ENCODE measurements at places on chromosomes 6 and 20.
A peak's percentile ranks its signal among the peaks of the same experiment; 100 is the strongest.

GRCh38 chr20:45972500-45973183 lies 639 bp upstream of the ZNF335 start:
- no peak for DNase-seq
- peak overlapping the region; percentile 86 for H3K4me3 ChIP-seq
- H3K4me1 ChIP-seq: peaks cover 41% of the 10 kb centered on the region

GRCh38 chr20:2657674-2658073 lies 5.2 kb downstream of the NOP56 start:
- peaks cover 36% of the 10 kb centered on the region for H3K4me1 ChIP-seq
- no peak for DNase-seq
- H3K27ac ChIP-seq: peak overlapping the region; percentile 57

- H3K4me3 ChIP-seq: no peak overlapping the region
- no peaks in the 10 kb centered on the region for H3K36me3 ChIP-seq
- no peaks in the 10 kb centered on the region for H3K4me1 ChIP-seq
- H3K27ac ChIP-seq: no peak overlapping the region
- no peaks in the 10 kb centered on the region for H3K27me3 ChIP-seq
- no peak for DNase-seq
Observed at GRCh38 chr6:118829817-118830478, 64.0 kb upstream of the ASF1A start.

DNA sequence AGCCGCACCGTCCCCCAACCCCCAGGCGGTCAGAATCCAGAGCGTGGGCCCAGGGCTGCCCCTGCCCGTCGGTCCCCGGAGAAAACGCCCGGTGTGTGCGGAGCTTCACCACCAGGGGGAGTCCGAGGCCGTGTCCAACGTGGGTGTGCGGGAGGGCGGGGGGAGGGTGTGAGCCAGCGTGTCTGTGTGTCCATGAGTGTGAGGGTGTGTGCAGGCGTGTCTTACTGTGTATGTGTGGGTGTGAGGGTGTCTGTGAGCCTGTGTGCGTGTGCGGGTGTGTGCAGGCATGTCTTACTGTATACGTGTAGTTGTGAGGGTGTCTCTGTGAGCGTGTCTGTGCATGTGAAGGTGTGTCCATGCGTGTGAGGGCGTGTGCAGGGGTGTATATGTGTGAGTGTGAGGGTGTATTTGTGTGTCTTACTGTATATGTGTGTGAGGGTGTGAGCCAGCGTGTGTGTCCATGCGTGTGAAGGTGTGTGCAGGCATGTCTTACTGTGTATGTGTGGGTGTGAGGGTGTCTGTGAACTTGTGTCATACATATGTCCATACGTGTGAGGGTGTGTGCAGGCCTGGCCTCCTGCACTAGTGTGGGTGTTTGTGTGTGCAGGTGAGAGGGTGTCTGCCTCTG lies 24.6 kb upstream of the GATA5 start:
- peaks cover 4% of the 10 kb centered on the region for H3K4me1 ChIP-seq
- H3K27me3 ChIP-seq: peaks cover 4% of the 10 kb centered on the region
- no peaks in the 10 kb centered on the region for H3K36me3 ChIP-seq
- no peak overlapping the region for H3K27ac ChIP-seq
- no peak overlapping the region for H3K4me3 ChIP-seq

DNA sequence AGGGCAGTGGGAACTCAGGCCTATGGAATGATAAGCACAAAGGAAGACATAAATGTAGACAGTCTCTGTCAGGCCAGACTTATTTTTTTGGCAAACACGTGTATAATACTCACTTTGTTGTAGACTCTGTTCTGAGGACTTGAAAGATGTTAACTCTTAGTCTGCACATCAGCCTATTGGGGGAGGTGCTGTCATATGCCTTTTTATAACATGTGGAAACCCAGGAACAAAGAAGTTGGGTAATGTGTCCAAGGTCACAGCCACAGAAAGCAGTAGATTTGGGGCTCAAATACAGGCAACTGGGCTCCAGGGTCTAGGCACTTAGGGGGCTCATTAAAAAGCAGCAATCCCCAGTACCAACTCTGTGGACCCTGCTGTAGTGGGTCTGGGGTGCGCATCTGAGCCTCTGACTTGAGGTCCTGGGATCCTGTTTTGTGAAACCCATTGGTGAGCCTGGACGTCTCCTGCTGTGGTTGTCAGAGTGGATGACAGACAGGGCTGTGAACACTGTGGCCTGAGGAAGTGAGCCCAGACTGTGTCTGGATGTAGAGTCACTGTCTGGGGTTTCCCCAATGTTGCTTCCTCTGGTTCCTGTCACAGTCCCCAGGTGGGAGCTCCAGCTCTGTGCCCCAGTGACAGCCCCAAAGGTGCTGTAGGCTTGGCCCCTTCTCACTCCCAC lies 50.0 kb downstream of the CDH26 start:
- H3K4me1 ChIP-seq: peaks cover 18% of the 10 kb centered on the region
- no peak overlapping the region for H3K27ac ChIP-seq
- H3K27me3 ChIP-seq: peaks cover 11% of the 10 kb centered on the region
- DNase-seq: no peak

- no peak overlapping the region for H3K4me3 ChIP-seq
- H3K27me3 ChIP-seq: no peaks in the 10 kb centered on the region
- peaks cover 7% of the 10 kb centered on the region for H3K36me3 ChIP-seq
Observed at GRCh38 chr6:165807249-165807960, 144.4 kb upstream of the PDE10A start.

DNA sequence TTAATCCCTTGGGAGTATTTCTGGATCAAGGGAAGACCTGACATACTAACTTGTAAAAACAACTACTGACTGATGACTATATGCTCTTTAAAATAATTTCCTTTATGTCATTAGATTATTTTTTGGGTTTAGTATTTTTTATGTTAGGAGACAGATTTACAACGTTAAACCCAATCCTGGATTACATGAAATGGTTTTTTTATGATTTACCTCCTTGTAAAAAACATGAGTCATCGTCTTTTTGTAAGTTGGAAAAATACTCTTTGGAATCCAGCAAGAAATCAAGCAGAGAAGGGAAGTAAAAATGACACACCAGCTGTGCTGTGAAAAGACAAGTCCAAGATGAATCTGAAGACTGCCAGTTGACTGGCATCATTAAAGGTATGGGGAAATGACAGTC lies 6.7 kb downstream of the STK4 start:
- peaks cover 63% of the 10 kb centered on the region for H3K4me1 ChIP-seq
- peak overlapping the region; percentile 66 for H3K4me3 ChIP-seq
- H3K27me3 ChIP-seq: no peaks in the 10 kb centered on the region
- peak; percentile 86 for DNase-seq
- peaks cover 43% of the 10 kb centered on the region for H3K36me3 ChIP-seq

- H3K4me3 ChIP-seq: no peak overlapping the region
- no peak for DNase-seq
- no peaks in the 10 kb centered on the region for H3K36me3 ChIP-seq
- H3K4me1 ChIP-seq: no peaks in the 10 kb centered on the region
Observed at GRCh38 chr20:6683021-6683977, 84.2 kb upstream of the BMP2 start.

- H3K27ac ChIP-seq: peak overlapping the region; percentile 93
- H3K4me1 ChIP-seq: peaks cover 25% of the 10 kb centered on the region
- no peak for DNase-seq
- H3K27me3 ChIP-seq: no peaks in the 10 kb centered on the region
Observed at GRCh38 chr6:7261852-7262461, 51.0 kb downstream of the SSR1 start.

GRCh38 chr6:140311146-140311545 lies 936.7 kb upstream of the CITED2 start:
- peaks cover 28% of the 10 kb centered on the region for H3K36me3 ChIP-seq
- H3K4me3 ChIP-seq: no peak overlapping the region
- peaks cover 30% of the 10 kb centered on the region for H3K4me1 ChIP-seq
- H3K27ac ChIP-seq: peak overlapping the region; percentile 60

GRCh38 chr6:32837651-32838113 lies 857 bp downstream of the TAP2 start:
- H3K36me3 ChIP-seq: peaks cover 22% of the 10 kb centered on the region
- H3K4me3 ChIP-seq: peak overlapping the region; percentile 88
- peak overlapping the region; percentile 85 for H3K27ac ChIP-seq
- H3K4me1 ChIP-seq: peaks cover 34% of the 10 kb centered on the region
- peaks cover 1% of the 10 kb centered on the region for H3K27me3 ChIP-seq

GRCh38 chr20:41047975-41048305 lies 19.3 kb downstream of the TOP1 start:
- H3K27ac ChIP-seq: peak overlapping the region; percentile 66
- H3K36me3 ChIP-seq: peaks cover 4% of the 10 kb centered on the region
- peak overlapping the region; percentile 86 for H3K4me3 ChIP-seq
- no peak for DNase-seq

DNA sequence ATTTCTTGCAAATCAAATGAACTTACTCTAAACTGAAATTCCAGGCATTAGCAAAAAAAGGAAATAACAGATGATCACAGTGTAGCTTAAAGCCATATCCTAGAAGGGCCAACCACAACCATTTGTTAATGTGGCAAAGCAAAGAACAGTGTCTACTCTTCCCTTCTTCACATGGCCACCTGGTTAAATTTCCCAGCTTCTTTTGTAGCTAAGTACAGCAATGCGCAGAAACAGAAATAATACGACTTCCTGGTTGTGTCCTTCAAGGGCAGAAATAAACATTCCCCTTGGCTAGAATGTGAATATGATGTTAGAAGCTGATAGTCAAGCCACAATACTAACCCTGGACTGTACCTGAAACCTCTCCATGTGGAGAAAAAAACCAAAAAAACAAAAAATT lies 9.6 kb downstream of the SNX3 start:
- H3K27ac ChIP-seq: no peak overlapping the region
- peaks cover 33% of the 10 kb centered on the region for H3K4me1 ChIP-seq
- DNase-seq: no peak
- no peak overlapping the region for H3K4me3 ChIP-seq
- no peaks in the 10 kb centered on the region for H3K27me3 ChIP-seq
- H3K36me3 ChIP-seq: no peaks in the 10 kb centered on the region

DNA sequence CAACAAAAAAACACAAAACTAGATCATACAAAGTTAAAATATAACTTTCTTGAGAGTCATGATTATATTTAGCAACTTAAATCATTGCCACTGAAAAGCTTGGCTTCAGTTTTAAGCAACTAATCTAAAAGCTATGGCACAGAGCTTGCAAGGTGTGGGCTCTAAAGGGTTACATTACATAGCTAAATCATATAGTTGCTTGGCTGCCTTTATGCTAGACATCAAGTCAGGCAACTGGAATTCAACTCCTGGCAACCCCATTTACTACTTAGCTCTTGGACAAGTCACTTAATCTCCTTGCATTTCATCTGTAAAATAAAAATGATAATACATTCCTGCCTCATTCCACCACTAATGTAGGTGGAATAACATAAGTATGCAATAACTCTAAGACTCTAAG lies 40.9 kb upstream of the GCM1 start:
- H3K4me3 ChIP-seq: no peak overlapping the region
- no peaks in the 10 kb centered on the region for H3K36me3 ChIP-seq
- H3K27ac ChIP-seq: no peak overlapping the region
- H3K27me3 ChIP-seq: peaks cover 2% of the 10 kb centered on the region
- peak; percentile 29 for DNase-seq
- H3K4me1 ChIP-seq: peaks cover 11% of the 10 kb centered on the region

DNA sequence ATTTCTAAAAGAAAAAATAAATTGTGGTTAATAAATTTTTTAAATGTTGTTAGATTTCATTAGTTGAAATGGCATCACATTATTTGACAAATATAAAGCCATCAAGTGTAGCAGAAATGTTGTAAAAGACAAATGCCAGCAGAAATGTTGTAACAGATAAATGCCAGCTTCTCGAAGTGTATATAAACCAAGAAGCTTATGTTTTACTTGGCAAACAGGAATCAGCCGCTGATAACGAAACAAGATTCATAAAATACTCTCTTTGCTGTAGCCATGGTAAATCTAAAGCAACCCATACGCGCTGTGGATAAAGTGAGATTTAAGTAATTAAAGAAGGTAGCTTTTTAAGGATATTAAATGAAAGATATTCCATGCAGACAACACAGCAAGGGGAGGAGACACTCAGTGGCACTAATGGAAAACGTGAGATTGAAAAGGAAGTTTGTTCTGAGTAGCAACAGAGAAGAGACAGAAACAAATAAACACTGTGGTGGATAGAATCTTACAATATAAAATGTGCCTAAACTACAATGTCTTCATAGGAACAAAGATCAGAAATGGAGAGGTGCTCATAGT lies 29.6 kb downstream of the BTBD9 start:
- H3K27ac ChIP-seq: no peak overlapping the region
- DNase-seq: no peak
- no peaks in the 10 kb centered on the region for H3K36me3 ChIP-seq
- H3K4me1 ChIP-seq: peaks cover 26% of the 10 kb centered on the region
- H3K27me3 ChIP-seq: no peaks in the 10 kb centered on the region
- no peak overlapping the region for H3K4me3 ChIP-seq

- no peak overlapping the region for H3K4me3 ChIP-seq
- H3K36me3 ChIP-seq: no peaks in the 10 kb centered on the region
- DNase-seq: no peak
- H3K27ac ChIP-seq: no peak overlapping the region
- H3K4me1 ChIP-seq: peaks cover 36% of the 10 kb centered on the region
Observed at GRCh38 chr6:149899926-149900619, 2.2 kb upstream of the RAET1E start.

DNA sequence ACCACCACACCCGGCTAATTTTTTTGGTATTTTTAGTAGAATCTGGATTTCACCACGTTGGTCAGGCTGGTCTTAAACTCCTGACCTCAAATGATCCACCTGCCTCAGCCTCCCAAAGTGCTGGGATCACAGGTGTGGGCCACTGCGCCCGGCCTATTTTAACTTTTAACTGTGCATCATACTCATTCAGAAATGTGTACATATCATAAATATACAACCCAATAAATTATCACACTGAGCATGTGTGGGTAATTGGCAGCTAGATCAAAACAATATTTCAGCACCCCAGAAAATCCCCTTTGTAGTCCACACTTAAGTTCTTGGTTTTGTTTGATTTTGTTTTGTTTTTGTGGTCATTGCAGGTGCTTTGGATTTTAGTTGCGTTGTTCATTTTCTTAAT lies 228.9 kb upstream of the ZNF217 start:
- no peak overlapping the region for H3K27ac ChIP-seq
- H3K4me3 ChIP-seq: no peak overlapping the region
- peaks cover 20% of the 10 kb centered on the region for H3K4me1 ChIP-seq
- H3K36me3 ChIP-seq: peaks cover 5% of the 10 kb centered on the region
- peaks cover 6% of the 10 kb centered on the region for H3K27me3 ChIP-seq

GRCh38 chr6:44034391-44034861 lies 92.8 kb downstream of the MRPL14 start:
- no peak overlapping the region for H3K4me3 ChIP-seq
- H3K4me1 ChIP-seq: peaks cover 40% of the 10 kb centered on the region
- peak overlapping the region; percentile 42 for H3K27ac ChIP-seq
- H3K36me3 ChIP-seq: no peaks in the 10 kb centered on the region
- H3K27me3 ChIP-seq: no peaks in the 10 kb centered on the region

DNA sequence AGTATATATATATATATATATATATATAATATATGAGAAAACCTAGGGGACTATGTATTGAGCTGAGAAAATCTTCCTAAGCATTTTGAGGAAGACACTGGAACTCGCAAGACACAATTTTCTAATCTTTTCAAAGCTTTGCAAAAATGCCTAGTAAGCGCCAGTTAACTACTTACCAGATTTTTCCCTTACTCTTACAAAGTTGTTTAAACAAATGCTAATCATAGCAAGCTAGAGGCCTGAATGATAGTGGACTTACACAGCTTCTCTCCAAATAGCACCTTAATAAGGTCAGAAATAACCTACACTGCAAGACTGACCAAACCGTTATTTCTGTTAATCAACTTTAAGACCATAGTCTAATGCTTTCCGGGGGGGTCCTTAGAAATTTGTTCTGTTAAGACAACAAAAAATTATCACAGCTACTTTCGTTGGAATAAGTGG lies 56.1 kb upstream of the HFE start:
- DNase-seq: no peak
- H3K36me3 ChIP-seq: no peaks in the 10 kb centered on the region
- peaks cover 78% of the 10 kb centered on the region for H3K4me1 ChIP-seq
- H3K27ac ChIP-seq: peak overlapping the region; percentile 92
- H3K4me3 ChIP-seq: peak overlapping the region; percentile 86
- H3K27me3 ChIP-seq: peaks cover 19% of the 10 kb centered on the region

Data from HFFc6 (cell line).